T47D (cell line): ENCODE measurements at places on chromosomes 11 and 22.

- no peak for DNase-seq
Measured at GRCh38 chr11:72721689-72722049, 30.5 kb downstream of the ARAP1 start.

GRCh38 chr22:40410272-40410671 is 39.9 kb downstream of the SGSM3 start:
- no peak for DNase-seq

- no peak for DNase-seq
Measured at GRCh38 chr11:131491503-131491902, 121.1 kb downstream of the NTM start.

DNA sequence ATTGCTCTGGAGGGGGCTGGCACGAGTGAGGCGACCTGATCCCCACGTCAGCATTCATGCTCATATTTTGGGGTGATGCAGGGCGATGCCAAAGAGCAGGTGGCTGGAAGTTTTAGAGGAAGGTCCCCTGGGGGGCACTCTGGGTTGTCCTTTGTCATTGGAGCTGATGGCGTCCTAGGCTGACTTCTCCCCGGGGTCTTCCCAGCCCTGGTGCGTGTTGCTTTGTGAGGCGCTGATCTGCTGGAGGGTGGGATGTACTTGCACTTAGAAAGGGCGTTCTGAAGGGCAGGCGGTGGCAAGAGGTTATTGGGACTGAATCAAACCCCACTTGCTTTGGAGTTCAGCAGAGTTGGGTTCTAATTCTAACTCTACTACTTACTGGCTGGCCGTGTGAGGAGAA is 313.3 kb downstream of the NTM start:
- DNase-seq: no peak
